ENCODE measurements at places on chromosomes 6 and 20.

GRCh38 chr6:53257533-53257932 is 91.2 kb downstream of the ELOVL5 start:
- no peak for DNase-seq

GRCh38 chr6:112145080-112145573 is 57.7 kb downstream of the FAM229B start:
- no peak for DNase-seq

DNA sequence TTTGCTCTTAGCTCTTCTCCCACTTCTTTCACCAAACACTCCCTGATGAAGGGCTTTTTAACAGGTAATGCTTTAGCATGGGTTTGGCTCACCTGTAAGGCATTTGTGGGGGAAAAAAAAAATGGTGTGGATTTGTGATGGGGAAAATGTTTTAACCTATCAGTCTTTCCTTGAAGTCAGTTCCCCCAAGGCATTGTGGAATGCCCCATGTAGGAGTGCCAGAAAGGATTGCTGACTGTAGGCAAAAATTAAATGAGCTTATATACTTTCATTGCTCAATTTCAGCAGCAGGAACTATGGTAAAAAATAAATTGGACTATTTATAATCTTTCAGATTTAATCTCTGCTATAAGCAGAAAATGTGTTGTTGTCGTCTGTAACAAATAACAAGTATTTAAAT is 10.6 kb upstream of the SASH1 start:
- DNase-seq, result no peak

DNA sequence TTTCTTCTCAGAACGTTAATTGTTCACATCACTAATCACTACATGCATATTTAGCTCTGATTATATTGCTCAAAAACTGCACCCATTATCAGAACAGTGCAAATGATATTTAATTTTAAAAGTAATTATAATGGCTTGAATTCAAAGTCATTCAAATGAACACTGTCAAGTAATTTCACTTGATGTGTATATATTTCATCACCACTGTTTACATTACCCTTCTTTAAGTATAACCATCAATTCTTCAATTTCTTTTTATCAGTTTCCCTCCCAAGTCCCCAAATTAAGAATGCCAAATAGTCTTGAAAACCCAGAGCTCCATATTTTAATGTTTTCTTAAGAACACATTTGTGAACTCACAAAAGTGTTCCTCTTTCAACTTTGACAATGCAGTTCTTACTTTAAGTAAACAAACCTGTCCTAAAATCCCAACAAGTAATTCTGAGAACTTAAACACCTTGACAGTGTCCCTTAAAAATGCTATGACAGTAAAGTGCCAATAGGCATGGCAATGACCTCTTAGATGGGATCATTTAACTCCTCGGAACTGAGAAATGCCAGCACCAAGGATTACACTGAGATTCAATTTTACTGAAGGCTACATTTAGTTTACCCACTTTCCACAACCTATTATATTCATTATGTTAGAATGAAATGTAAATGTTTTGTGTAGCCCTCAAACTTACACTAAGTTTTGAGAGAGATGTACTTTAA is 16.7 kb upstream of the SNX14 start:
- DNase-seq, result no peak

DNA sequence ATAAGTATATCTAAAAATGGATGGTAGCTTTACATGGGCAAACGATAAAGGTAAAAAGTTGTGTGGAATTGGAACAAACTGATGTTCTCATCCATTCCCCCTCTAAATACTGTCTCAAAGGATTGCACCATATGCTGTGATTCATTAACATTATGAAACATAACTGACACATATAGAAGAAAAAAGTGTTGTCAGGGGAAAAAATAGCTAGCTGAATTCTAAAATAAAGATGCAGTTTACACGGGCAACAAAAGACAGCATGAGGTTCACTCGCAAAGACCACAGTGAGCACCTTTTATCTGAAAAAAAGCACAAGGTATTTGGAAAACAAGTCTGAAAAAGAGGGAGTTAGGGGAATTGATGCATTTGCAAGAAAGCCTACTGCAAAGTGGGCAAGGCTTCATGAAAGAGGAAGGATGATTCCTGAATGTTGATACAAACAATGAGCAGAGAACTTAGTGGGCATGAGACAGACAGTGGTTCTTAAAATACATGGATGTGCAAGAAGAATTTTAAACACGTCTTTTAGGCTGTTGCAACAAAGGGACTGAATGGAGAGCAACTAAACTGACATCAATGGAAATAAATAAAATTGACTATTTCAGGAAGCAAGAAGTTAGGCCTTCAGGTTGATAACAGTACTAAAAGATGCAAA is 280.9 kb downstream of the KIF16B start:
- DNase-seq, result no peak

DNA sequence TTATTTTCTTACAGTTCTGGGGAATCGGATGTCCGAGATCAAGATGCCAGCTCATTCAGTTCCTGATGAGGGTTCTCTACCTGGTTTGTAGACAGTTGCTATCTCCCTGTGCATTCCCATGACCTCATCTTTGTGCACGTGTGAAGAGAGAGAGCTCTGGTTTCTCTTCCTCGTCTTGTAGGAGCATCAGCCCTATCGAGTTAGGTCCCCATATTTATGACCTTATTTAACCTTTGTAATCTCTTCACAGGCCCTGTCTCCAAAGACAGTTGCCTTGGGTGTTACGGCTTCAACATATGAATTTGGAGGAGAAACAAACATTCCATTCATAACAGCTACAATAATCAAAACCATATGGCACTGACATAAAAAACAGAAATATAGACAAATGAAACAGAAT is 455.3 kb downstream of the HACE1 start:
- DNase-seq, result no peak

- no peak for DNase-seq
Observed at GRCh38 chr6:37919417-37920157, 100.1 kb downstream of the ZFAND3 start.

DNA sequence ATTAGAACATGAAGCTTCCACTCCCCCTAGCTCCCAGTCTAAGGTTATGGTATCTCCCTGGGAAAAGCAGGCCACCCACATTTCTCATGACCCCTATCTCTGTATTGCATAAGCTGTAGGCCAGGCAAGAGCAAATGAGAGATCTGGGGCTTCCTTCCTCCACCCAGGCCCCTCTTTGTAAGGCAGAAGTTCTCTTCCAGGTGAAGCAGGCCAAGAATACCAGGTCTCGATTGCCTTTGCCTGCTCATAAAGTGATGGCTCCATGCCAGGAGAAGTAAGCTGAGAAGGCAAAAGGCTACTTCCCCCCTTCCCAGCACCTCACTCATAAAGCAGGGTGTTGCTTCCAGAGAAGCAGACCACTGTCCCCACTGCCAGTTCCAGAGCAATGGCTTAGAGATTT is 144.1 kb upstream of the KCNK16 start:
- DNase-seq, result no peak

- DNase-seq, result no peak
Observed at GRCh38 chr6:6474170-6474920, 114.2 kb upstream of the LY86 start.

GRCh38 chr6:73585566-73586415 is 65.0 kb upstream of the EEF1A1 start:
- no peak for DNase-seq
